Naive thymus-derived CD4-positive, alpha-beta T cell (primary cell): ENCODE measurements at places on chromosomes 3 and 15. TPM values are rescaled to one million over a fixed set of nuclear protein-coding genes. Genes with fewer than 3 reads are reported as not detected.
A peak's percentile ranks its signal among the peaks of the same experiment; 100 is the strongest.

DNA sequence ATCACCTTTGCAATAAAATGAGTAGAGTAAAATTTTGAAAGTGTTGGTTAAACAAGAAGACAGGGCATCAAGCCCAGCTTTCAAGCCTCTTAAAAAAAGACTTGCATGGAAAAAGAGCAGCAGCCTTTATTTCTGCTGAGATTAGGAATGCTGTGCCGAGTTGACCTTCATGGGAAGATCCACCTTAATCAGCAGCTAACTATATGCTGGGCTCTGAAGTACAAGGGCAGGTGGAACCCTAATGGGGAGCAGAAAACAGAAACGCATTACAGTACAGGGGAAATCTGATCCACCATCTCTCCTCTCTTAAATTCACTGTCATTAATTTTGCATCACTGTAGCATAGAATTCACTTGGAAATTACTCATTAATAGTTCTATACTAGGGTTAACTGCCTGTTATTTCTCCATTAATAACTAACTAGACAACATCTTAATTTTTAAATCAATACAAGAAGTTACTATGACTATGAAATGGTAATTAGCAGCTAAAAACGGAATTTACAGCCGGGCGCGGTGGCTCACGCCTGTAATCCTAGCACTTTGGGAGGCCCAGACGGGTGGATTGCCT, 133.6 kb downstream of the GHSR start:
- H3K4me1 ChIP-seq: no peaks in the 10 kb centered on the region
- no peak overlapping the region for H3K27ac ChIP-seq
- H3K4me3 ChIP-seq: no peak overlapping the region
- H3K27me3 ChIP-seq: no peaks in the 10 kb centered on the region
- no peak for DNase-seq

- no peaks in the 10 kb centered on the region for H3K36me3 ChIP-seq
- H3K27ac ChIP-seq: peak overlapping the region; percentile 72
- H3K27me3 ChIP-seq: no peaks in the 10 kb centered on the region
- H3K4me3 ChIP-seq: peak overlapping the region; percentile 71
- DNase-seq: peak; percentile 62
Observed at GRCh38 chr3:45592830-45593707, 1.5 kb upstream of the LIMD1 start.

DNA sequence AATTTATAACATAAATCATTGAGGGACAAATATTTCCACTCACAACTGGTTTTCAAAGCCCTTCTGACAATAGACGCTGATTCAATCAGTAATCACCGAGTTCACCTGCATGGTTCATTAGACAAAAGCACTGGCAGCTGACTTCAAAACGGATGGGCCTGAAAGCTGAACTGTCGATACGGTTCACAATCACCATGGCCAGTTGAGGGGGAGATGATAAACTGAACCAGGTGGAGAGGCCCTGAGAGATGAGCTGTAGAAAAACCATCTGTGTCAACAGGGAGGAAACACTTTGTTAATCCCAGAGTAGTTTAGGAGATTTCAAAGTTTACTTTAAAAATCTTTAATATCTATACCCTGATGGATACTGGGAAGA, 75.0 kb downstream of the PEX5L start:
- no peak overlapping the region for H3K4me3 ChIP-seq
- H3K27me3 ChIP-seq: no peaks in the 10 kb centered on the region
- no peaks in the 10 kb centered on the region for H3K36me3 ChIP-seq
- DNase-seq: no peak
- no peaks in the 10 kb centered on the region for H3K4me1 ChIP-seq

DNA sequence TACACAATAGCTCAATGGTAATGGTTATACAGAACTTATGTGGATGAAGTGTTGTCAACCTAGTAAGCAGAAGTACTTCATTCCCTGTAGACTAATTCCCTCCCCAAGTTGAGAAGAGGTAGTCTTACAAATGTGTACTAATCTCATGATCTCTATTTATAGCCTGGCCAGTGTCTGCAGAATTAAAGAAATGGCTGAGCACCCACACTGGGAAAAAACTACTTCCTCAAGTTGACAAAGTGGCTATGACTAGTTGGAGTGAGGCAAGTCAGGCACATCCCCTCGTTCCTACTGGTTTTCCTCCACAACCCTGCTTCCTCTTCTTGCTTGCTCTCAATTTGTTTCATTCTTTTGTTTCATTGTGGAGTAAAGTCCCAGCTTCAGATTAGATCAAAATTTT, 566.7 kb upstream of the ZNF717 start:
- H3K4me3 ChIP-seq: no peak overlapping the region
- no peaks in the 10 kb centered on the region for H3K4me1 ChIP-seq
- no peak for DNase-seq

- DNase-seq: peak; percentile 79
- no peaks in the 10 kb centered on the region for H3K27me3 ChIP-seq
- peak overlapping the region; percentile 96 for H3K4me3 ChIP-seq
- H3K27ac ChIP-seq: peak overlapping the region; percentile 97
Observed at GRCh38 chr15:29268706-29269484, 727 bp downstream of the NSMCE3 start.

- no peak for DNase-seq
- no peaks in the 10 kb centered on the region for H3K4me1 ChIP-seq
- H3K36me3 ChIP-seq: no peaks in the 10 kb centered on the region
- no peaks in the 10 kb centered on the region for H3K27me3 ChIP-seq
- no peak overlapping the region for H3K27ac ChIP-seq
Observed at GRCh38 chr3:142709207-142709606, 14.6 kb upstream of the TRPC1 start.

DNA sequence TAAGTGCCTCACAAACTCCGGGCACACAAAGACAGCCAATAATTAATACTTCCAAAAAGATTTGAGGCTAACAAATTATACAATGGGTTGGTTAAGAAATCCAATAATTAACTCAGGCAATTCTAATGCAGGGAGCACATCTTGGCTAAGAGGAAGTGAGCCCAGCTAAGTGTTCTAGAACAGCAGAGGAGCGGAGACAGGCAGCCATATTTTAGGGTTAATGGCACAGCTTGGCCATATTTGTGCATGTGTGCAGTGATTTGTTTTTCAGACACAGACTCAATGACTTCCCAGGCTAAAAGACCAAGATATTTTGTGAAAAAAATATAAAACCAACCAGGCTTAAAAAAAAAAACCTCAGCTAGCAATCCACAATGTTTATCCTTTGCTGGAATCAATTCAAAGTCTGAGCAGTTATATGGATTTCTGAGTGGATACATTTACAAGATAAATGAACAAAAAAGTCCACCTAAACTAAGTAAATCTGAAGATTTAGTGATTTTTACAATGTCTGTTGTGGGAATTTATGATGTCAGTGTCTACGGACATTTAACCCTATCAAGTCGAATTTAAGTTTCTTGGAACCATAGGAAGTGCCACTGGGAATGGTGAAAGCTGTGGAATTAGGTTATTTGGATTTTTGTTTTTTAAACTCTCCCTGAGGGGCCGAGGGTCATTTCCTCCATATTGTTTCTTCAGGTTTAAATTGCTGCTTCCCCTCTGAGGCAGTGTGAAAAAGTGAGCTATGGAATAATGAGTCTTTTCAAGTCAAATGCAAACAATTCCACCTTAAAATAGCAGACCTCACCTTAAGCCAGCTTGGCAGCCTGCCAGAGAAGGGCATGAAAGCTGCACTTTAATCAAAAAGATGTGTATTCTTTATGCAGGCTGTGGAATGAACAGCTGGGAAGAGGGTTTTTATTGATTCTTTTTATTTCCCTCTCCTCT, 413.7 kb upstream of the TBL1XR1 start:
- no peaks in the 10 kb centered on the region for H3K36me3 ChIP-seq
- H3K27ac ChIP-seq: no peak overlapping the region
- no peak overlapping the region for H3K4me3 ChIP-seq
- H3K27me3 ChIP-seq: no peaks in the 10 kb centered on the region

DNA sequence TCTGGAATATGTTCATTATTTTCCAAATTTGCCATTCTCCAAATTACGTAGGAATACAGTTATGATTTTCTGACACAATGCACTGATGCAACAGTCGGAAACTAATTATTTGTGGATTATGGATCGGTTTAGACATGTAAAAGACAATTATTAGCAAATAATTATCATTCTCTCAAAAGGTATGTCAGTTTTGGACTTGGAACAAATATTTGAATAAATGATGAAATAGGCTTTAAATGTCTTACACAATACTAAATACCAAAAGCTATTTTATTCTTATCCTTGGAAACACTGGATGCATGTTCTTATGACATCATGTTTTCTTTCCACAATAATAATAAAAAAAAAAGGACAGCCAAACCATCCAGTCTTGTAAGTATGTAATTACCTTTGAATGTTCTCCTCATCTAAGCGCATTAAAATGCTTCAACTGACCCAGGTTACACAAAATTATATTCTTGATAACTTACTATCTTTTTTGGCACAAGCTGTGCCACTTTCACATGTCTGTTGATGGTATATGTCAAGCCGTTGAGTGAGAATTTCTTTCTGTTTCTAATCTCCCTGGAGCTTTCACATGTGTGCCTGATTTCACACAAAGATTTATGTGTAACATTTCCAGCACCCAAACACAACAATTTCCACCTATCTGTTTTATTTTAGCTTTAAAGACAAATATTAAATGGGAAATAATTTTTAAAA, 238.5 kb upstream of the ZNF385D start:
- no peak for DNase-seq
- H3K4me3 ChIP-seq: no peak overlapping the region
- H3K27me3 ChIP-seq: no peaks in the 10 kb centered on the region
- H3K36me3 ChIP-seq: no peaks in the 10 kb centered on the region

DNA sequence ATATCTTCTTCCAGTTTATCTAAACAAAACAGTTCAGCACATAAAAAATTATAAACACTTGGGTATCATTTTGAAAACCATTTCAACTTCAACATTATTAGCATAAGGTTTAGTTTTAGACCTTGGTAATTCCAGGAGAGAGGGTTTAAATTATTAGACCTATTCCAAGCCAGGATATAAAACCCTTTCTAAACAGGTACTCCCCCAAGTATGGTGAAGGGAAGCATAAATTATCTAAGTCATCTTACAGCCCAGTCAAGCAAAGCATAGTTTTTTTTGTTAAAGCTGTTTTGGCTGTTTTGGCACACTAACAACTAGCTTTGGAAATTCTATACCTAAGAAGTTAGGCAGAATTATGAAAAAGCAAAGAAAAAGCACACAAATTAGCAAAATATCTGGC, 87.3 kb downstream of the FBN1 start:
- H3K36me3 ChIP-seq: no peaks in the 10 kb centered on the region
- H3K4me3 ChIP-seq: no peak overlapping the region
- DNase-seq: no peak
- no peak overlapping the region for H3K27ac ChIP-seq
- H3K27me3 ChIP-seq: no peaks in the 10 kb centered on the region

DNA sequence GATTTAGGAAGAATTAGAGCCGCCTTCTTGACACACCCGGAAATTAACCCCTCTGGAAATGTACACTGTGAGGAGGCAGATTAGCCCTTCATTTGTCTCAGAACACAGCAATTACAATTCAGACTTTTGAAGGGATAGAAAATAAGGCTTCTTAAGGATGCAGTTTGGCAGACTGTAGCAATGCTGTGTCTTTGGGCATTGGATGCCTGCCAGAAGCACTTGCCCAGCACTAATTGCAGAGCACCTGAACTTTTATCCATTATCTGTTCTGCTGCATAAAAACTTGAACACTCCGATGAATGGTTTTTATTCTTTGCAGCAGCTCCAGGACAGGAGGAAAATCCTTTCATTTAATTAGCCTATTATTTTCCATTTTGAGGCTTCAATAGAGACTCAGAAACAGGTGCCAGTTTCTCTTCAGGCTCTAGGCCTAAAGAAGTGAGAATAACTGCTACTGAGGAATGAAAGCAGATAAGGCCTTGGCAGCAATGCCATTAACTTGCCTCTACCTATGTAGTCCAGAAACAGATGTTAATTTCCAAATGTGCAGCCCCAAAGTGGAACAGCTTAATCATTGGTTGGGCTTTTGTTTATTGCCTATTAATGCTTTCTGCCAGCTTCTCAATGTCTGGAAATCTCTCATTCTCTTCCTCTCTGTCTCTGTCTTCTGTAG, 418.5 kb downstream of the NSUN3 start:
- no peak for DNase-seq
- H3K27ac ChIP-seq: no peak overlapping the region
- H3K27me3 ChIP-seq: no peaks in the 10 kb centered on the region
- H3K4me1 ChIP-seq: no peaks in the 10 kb centered on the region

GRCh38 chr3:28088811-28089526, 152.4 kb upstream of the CMC1 start:
- no peak overlapping the region for H3K27ac ChIP-seq
- H3K4me3 ChIP-seq: no peak overlapping the region
- H3K27me3 ChIP-seq: no peaks in the 10 kb centered on the region
- no peak for DNase-seq
- H3K36me3 ChIP-seq: no peaks in the 10 kb centered on the region

GRCh38 chr3:55367384-55367783, 119.7 kb downstream of the WNT5A start:
- no peak overlapping the region for H3K4me3 ChIP-seq
- no peaks in the 10 kb centered on the region for H3K4me1 ChIP-seq
- H3K36me3 ChIP-seq: no peaks in the 10 kb centered on the region
- no peak for DNase-seq
- H3K27ac ChIP-seq: no peak overlapping the region

- no peak overlapping the region for H3K4me3 ChIP-seq
- no peaks in the 10 kb centered on the region for H3K27me3 ChIP-seq
- DNase-seq: no peak
- no peaks in the 10 kb centered on the region for H3K4me1 ChIP-seq
- H3K36me3 ChIP-seq: no peaks in the 10 kb centered on the region
Observed at GRCh38 chr15:65993236-65993635, 123.9 kb downstream of the RAB11A start.

- DNase-seq: no peak
- no peaks in the 10 kb centered on the region for H3K36me3 ChIP-seq
- H3K27me3 ChIP-seq: no peaks in the 10 kb centered on the region
Observed at GRCh38 chr3:115518100-115518852, 105.0 kb upstream of the GAP43 start.

DNA sequence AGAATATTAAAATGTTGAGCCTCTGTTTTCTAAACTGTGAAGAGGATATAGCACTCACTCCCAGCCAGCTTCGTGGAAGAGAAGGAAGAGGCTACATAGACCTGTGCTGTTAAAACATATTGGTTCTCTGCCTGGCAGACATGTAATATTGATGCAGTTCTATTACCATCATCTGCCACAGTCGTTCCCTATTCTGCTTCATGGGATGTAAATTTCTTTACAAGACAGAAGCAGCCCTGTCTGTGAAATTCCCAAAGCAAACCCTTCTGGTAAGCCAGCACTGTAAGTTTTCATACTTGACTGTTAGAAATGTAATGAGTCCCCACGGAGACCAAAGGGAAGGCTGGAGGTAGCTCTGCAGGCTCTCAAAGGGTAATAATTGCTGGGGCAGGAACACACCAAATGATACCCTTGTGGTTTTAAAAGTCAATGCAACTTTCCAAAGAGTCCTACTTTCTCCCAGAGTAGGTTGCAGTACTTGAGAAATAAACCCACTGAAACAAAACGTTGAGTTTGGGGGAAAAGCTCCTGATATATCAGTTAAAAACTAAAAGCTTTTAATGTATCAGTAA, 129.9 kb upstream of the HES1 start:
- H3K27me3 ChIP-seq: no peaks in the 10 kb centered on the region
- H3K4me1 ChIP-seq: no peaks in the 10 kb centered on the region
- H3K27ac ChIP-seq: no peak overlapping the region
- no peak for DNase-seq
- no peaks in the 10 kb centered on the region for H3K36me3 ChIP-seq

GRCh38 chr3:30354513-30354912, 251.9 kb upstream of the TGFBR2 start:
- peaks cover 38% of the 10 kb centered on the region for H3K4me1 ChIP-seq
- no peaks in the 10 kb centered on the region for H3K36me3 ChIP-seq
- no peak overlapping the region for H3K27ac ChIP-seq
- no peaks in the 10 kb centered on the region for H3K27me3 ChIP-seq
- no peak for DNase-seq

Gene RETNLB
- total RNA-seq: not detected

Gene LNP1
- total RNA-seq: 2.4 TPM

Gene SEMA3G
- total RNA-seq: not detected
